IMR-90 (cell line): ENCODE measurements at places on chromosomes 1 and 21. TPM values are rescaled to one million over a fixed set of nuclear protein-coding genes. Genes with fewer than 3 reads are reported as not detected.

DNA sequence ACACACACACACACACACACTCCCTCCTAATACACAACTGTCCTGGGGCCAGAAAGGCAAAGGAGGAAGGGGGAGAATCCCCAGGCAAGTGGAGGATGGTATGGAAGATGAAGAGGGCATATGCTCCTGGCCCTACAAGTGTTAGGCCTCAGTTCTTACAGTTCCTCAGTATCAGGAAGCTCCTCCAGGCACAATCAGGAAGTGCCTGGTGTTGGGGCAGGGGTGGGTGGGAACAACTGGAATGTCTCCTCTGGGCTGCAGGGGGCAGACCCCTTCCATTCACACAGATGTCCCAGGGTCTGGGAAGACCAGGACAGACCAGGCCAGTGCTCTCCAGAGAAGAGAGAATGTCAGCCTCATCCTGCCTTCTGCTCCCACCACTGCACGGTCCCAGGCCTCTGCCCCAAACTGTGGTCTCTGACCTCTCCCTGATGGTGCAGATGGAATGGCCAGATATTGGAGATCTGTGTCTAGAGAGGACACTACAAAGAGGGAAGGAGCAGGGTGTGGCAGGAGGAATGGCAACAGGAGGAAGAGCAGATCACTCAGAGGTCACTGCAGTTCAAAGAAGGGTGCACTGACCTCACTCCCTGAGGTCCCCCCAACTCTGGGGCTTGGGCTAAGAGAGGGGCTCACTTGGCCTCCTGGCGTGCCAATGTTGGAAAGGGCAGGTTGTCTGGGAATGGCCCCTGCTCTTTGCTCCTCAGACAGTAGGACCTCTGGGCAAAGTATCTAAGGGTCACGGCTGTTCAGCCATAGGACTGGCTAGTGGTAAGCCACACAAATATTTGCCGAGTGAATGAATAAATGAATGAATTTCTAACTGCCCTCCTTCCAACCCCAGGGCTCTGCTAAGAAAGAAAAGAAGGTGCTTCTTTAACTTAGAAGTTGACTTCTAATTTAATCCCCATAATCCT, 2.5 kb upstream of the DENND2D start:
- peaks cover 16% of the 10 kb centered on the region for H3K4me1 ChIP-seq
- H3K27me3 ChIP-seq = peaks cover 18% of the 10 kb centered on the region
- H3K36me3 ChIP-seq = no peaks in the 10 kb centered on the region
- DNase-seq = no peak
- no peak overlapping the region for H3K27ac ChIP-seq

DNA sequence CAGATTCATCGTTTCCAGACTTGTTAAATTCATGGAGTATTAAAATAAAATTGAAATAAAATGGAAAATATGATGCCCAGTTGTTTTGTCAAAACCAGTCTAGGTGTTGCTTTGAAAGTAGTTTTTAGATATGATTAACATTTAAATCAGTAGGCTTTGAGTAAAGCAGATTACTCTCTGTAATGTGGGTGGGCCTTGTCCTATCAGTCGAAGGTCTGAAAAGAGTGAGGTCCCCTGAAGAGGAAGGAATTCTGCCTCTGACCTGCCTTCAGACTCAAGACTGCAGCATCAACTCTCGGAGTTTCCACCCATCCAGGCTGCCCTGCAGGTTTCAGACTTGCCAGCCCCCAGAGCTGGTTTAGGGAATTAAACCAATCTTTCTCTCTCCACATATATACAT, 36.2 kb downstream of the C21orf91 start:
- H3K4me3 ChIP-seq = no peak overlapping the region
- no peaks in the 10 kb centered on the region for H3K27me3 ChIP-seq
- H3K4me1 ChIP-seq = no peaks in the 10 kb centered on the region

GRCh38 chr21:25660233-25660632, 21.2 kb downstream of the JAM2 start:
- no peak for DNase-seq
- no peaks in the 10 kb centered on the region for H3K36me3 ChIP-seq
- H3K4me3 ChIP-seq = no peak overlapping the region
- H3K4me1 ChIP-seq = no peaks in the 10 kb centered on the region

DNA sequence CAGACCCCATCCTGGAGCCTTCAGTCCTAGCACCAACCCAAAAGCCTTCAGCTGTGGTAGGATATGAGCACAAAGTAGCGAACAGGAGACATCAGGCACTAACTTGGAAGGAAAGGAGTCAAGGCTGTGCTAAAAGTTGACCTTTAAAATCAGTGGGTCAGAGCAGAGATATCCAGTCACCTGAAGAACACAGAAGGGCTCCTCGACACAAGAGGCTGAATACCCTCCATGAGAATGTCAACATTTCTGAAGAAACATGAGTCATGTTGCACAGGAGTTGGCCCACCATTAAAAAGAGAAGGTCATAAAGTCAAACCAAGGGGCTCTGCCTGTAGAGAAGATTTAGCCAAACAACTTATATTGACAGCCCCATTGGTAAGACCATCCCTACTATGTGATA, 172.5 kb downstream of the PLPP3 start:
- no peak overlapping the region for H3K4me3 ChIP-seq
- H3K36me3 ChIP-seq = no peaks in the 10 kb centered on the region
- no peak overlapping the region for H3K27ac ChIP-seq
- H3K27me3 ChIP-seq = no peaks in the 10 kb centered on the region
- no peaks in the 10 kb centered on the region for H3K4me1 ChIP-seq

DNA sequence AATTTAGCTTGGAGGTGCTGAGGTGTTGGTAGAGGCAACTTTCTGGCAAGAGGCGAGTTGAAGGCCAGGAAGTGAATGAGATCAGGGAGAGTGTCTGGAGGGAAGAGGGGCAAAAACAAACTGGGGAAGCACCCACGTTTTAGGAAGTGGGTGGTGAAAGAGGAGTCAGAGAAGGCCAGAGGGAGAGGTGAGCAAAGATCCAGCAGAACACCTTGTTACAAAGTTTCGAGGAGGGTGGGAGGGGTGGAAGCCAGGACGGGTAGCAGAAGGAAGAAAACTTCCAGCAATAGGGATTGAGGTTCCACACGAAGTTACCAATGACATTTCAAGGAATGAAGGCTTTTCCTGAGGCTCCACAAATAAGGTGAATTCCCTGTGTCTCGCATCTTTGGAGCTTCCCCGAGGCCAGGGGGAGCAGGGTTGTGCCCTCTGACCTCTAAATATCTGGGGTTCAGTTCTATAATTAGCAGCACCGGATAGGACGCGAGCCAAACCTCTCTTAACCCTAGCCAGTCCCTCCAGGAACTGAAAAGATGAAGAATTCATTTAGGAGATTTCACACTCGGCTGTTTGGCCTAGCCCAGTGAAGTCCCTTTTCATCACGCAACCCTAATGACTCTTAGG, 578 bp upstream of the SESN2 start:
- peaks cover 15% of the 10 kb centered on the region for H3K4me1 ChIP-seq
- no peaks in the 10 kb centered on the region for H3K27me3 ChIP-seq
- DNase-seq = no peak
- H3K4me3 ChIP-seq = no peak overlapping the region
- peak overlapping the region; percentile 69 for H3K27ac ChIP-seq

DNA sequence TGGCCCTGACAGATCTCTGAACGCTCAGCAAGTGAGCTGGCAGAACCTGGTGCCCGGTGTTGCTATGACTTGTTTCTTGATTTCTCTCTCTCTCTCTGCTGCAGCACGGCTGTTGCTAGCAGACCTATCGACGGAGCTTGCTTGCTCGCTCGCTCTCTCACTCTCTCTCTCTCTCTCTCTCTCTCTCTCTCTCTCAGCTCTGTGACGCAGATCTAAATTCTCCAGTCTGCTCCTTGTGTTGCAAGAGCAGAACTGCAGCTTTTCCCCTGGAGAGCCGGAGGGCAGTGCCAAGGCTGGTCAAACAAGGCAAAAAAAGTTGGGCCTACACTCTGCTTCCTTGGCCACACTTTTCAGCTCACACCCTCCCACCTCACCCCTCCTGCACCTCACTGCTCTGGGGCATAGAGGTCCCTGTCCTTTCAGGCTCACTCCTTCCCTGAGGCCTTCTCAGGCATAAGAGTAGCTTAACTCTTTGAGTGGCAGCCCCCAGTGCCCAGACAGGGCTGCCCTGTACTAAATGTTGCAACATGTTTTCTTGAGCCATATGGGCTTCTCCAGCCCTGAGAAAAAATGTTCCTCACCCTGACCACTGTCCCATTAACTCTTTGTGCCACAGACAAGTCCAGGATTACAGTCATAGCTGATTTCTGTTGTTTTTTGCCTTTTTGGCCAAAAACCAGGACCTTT, 72.2 kb downstream of the CD46 start:
- peak overlapping the region; percentile 80 for H3K27ac ChIP-seq
- H3K36me3 ChIP-seq = no peaks in the 10 kb centered on the region
- H3K4me3 ChIP-seq = peak overlapping the region; percentile 17; the same call in 1 of the 2 replicates
- no peaks in the 10 kb centered on the region for H3K27me3 ChIP-seq

- no peak overlapping the region for H3K4me3 ChIP-seq
- H3K4me1 ChIP-seq = no peaks in the 10 kb centered on the region; the same call in 1 of the 2 replicates
- DNase-seq = no peak
- H3K27me3 ChIP-seq = no peaks in the 10 kb centered on the region
Measured at GRCh38 chr21:43928222-43929125, 63.5 kb downstream of the AGPAT3 start.

GRCh38 chr1:228508840-228509415, 21.7 kb downstream of the RNF187 start:
- no peak for DNase-seq
- peaks cover 43% of the 10 kb centered on the region for H3K27me3 ChIP-seq
- no peaks in the 10 kb centered on the region for H3K4me1 ChIP-seq
- no peak overlapping the region for H3K27ac ChIP-seq
- H3K4me3 ChIP-seq = no peak overlapping the region
- no peaks in the 10 kb centered on the region for H3K36me3 ChIP-seq

DNA sequence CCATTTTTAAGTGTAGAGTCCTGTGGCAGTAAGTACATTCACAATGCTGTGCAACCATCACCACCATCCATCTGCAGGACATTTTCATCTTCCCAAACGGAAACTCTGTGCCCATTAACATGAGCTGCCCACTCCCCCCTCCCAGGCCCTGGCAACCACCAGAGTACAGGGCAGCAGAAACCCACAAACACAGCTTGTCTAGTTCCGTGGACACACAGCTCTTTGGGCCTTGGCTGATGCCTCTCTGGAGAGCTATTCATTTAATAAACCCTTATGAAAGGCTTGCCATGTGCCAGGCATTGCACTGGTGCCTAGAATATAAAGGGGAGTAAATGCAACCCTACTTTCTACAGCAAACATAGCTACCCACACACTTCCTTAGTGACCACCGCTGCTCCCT, 28.0 kb downstream of the STUM start:
- H3K4me3 ChIP-seq = no peak overlapping the region
- no peaks in the 10 kb centered on the region for H3K4me1 ChIP-seq

- no peaks in the 10 kb centered on the region for H3K27me3 ChIP-seq
- no peaks in the 10 kb centered on the region for H3K36me3 ChIP-seq
- DNase-seq = peak; percentile 28
- no peak overlapping the region for H3K27ac ChIP-seq
Measured at GRCh38 chr1:192943108-192943507, 116.1 kb downstream of the UCHL5 start.

GRCh38 chr1:234090212-234091064, 186.0 kb downstream of the SLC35F3 start:
- 0 out of 2 replicates have a peak, but pooled peaks cover 1% of the 10 kb centered on the region for H3K27me3 ChIP-seq
- no peak overlapping the region for H3K27ac ChIP-seq
- no peaks in the 10 kb centered on the region for H3K36me3 ChIP-seq
- no peak overlapping the region for H3K4me3 ChIP-seq

GRCh38 chr1:32984455-32985171, 20.0 kb upstream of the RNF19B start:
- H3K4me3 ChIP-seq = no peak overlapping the region
- no peaks in the 10 kb centered on the region for H3K36me3 ChIP-seq
- peaks cover 26% of the 10 kb centered on the region for H3K4me1 ChIP-seq
- DNase-seq = peak; percentile 74
- H3K27me3 ChIP-seq = no peaks in the 10 kb centered on the region

GRCh38 chr1:19344372-19344810, 32.3 kb downstream of the SLC66A1 start:
- peak; percentile 28 for DNase-seq
- no peaks in the 10 kb centered on the region for H3K27me3 ChIP-seq
- no peak overlapping the region for H3K27ac ChIP-seq
- no peaks in the 10 kb centered on the region; the same call in 1 of the 2 replicates for H3K4me1 ChIP-seq

GRCh38 chr21:40882192-40882915, 35.4 kb upstream of the DSCAM start:
- no peaks in the 10 kb centered on the region for H3K4me1 ChIP-seq
- no peaks in the 10 kb centered on the region for H3K27me3 ChIP-seq
- no peak overlapping the region for H3K4me3 ChIP-seq
- DNase-seq = no peak

- no peak overlapping the region for H3K27ac ChIP-seq
- H3K4me3 ChIP-seq = no peak overlapping the region
- no peaks in the 10 kb centered on the region for H3K27me3 ChIP-seq
Measured at GRCh38 chr1:54081306-54082270, 28.2 kb downstream of the TCEANC2 start.

GRCh38 chr1:109498161-109498801, 4.4 kb downstream of the CYB561D1 start:
- DNase-seq = peak; percentile 46
- no peak overlapping the region for H3K27ac ChIP-seq
- no peaks in the 10 kb centered on the region for H3K27me3 ChIP-seq
- peaks cover 32% of the 10 kb centered on the region for H3K4me1 ChIP-seq

DNA sequence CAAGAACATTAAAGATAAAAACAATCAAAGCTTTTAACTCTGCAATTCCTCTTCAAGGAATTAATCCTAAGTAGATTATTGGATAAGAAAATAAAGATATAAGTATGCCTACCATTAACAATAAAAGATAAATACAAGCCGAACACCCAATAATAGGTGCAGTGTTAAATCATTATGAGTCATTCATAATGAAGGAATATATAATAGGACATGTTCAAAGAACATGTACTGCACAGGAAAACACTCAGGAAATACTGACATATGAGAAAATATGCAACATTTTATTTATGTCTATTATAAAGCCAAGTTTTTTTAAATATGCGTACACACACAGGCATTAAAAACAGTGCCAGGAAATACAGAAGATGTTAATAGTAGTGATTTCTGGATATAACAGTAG, 11.1 kb upstream of the EXO1 start:
- H3K4me3 ChIP-seq = no peak overlapping the region
- H3K27me3 ChIP-seq = no peaks in the 10 kb centered on the region
- no peak for DNase-seq
- H3K36me3 ChIP-seq = no peaks in the 10 kb centered on the region

Gene PIGM
- total RNA-seq = 2.9 and 4.4 TPM in 2 replicates

Gene PEAR1
- total RNA-seq = 2.0 and 2.8 TPM in 2 replicates

Gene LHX8
- not detected in 2 replicates for total RNA-seq

Gene AP4B1
- 16.7 and 18.1 TPM in 2 replicates for total RNA-seq

Gene CYP4X1
- not detected in 2 replicates for total RNA-seq

Gene MRAP
- total RNA-seq = not detected in 2 replicates

Gene POLR3C
- total RNA-seq = 69.4 and 94.1 TPM in 2 replicates

Gene TNNI3K
- 0.28 and 0.90 TPM in 2 replicates for total RNA-seq

Gene OR2T35
- not detected in 2 replicates for total RNA-seq

Gene ACKR1
- total RNA-seq = not detected in 2 replicates

Gene GBP4
- not detected in 2 replicates for total RNA-seq
